ENCODE measurements at places on chromosomes 5 and 9.

- no peak for DNase-seq
Observed at GRCh38 chr5:101605700-101606099, 690.4 kb downstream of the SLCO4C1 start.

- no peak for DNase-seq
Observed at GRCh38 chr5:24226479-24226878, 418.3 kb downstream of the CDH10 start.

- DNase-seq, result no peak
Observed at GRCh38 chr9:35911690-35912089, 2.4 kb downstream of the SPAAR start.

DNA sequence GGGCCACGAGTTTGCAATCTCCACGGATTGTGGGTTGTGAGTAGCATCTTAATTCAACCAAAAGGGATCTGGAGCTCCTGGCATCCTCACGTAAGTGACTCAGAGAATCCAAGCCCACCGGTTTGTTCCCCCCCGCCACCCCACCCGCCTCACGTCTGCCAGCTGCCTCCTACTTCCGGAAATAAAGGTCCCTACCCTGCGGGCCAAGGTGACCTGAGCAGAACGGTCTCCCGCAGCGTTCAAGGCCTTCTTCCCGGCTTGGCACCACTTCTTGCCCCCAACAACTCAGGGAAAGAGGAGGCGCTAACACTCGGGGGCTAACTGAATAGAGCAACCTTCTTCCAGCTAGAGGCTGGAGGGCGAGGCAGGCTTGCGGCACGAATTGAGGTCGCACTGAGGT is 8.8 kb upstream of the GPRIN1 start:
- DNase-seq, result no peak

DNA sequence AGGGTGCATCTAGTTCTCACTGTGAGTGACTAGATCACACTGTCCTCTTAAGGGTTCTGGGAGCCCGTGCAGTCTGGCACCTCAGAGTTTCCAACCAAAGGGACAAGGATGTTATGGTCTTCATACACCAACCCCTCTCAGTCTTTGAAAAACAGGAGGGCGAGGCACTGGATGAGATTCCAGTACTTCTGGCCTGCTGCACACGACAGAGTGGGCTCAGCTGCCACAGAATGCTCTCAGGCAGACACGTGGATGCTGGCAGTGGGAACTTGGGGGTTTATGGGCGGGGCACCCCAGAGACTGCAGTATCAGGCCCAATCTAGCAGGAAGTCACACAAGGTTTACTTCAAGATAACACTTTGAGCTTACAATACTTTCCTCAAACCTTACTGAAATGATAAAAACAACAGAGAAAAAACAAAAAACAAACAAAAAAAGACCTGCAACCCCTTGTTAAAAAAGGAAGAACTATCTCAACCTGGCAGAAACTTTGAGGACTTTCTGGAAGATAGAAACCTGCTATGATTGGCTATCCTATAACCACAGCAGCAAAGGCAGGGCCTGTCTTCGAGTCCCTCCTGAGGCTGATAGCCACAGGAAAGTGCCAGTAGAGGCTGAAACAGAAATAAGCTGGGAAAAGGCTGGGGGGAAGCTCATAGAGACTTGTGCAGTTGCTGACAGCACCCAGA is 28.3 kb upstream of the TGFBR1 start:
- no peak for DNase-seq

- DNase-seq, result no peak
Observed at GRCh38 chr9:77830618-77831285, 182.6 kb upstream of the GNA14 start.

DNA sequence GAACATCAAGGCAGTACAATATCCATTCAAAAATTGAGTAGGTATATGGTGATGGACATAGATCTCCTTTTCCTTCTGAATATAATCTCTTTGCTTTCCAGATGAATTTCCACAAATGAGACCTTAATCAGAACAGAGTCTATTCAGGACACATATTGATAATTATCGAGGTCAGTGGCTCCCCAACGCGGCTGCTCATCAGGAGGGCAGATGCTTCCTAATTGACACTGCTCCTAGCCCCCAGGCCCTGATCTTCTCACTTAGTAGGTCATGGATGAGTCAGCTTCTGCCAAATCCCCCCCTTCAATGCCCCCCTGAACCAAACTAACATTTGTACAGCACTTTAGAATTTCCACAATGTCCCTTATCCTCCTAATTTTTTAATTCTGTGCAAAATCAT is 51.6 kb downstream of the SEMA5A start:
- no peak for DNase-seq

GRCh38 chr9:27540502-27540901 is 10.9 kb upstream of the MOB3B start:
- DNase-seq, result no peak

DNA sequence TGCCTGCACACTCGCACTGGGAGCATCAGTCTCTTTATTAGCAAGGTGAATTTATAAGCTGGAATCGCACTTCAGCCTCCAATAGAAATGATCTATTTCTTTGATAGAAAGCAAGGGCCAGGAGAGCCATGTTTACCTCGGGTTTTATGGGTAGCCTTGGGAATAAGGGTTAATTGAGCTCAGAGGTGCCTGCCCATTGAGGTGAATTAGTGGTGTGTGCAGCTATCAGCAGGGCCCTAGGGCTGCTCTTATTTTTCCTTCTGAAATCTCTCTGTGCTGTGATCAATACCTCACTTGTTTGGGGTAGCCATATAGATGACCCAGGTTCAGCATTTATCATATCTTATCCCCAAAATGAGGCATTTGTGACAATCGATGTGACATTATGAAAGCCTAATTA is 297.8 kb downstream of the EBF1 start:
- no peak for DNase-seq

All from neuronal stem cell (in vitro differentiated cells).